ENCODE measurements at places on chromosomes 12 and 14. TPM values are rescaled to one million over a fixed set of nuclear protein-coding genes. Genes with fewer than 3 reads are reported as not detected.

DNA sequence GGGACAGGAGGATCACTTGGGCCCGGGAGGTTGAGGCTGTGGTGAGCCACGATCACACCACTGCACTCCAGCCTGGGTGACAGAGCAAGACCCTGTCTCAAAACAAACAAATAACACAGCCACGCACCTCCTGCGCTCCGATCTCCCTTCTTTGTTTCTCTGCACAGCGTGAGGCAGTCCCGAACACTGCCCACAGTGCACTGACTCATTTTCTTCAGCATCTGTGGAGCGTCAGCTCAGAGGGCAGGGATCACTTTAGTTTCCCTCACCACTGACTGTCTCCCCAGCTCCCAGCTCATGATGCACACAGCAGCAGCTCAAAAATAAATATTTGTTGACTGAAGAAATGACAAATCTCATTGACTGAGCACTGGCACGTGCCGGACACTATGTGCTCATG, 883 bp upstream of the MYL2 start:
- DNase-seq, result no peak

GRCh38 chr12:108475396-108475795, 39.7 kb upstream of the FICD start:
- DNase-seq, result no peak

GRCh38 chr12:68673788-68674187, 13.0 kb upstream of the NUP107 start:
- no peak for DNase-seq

DNA sequence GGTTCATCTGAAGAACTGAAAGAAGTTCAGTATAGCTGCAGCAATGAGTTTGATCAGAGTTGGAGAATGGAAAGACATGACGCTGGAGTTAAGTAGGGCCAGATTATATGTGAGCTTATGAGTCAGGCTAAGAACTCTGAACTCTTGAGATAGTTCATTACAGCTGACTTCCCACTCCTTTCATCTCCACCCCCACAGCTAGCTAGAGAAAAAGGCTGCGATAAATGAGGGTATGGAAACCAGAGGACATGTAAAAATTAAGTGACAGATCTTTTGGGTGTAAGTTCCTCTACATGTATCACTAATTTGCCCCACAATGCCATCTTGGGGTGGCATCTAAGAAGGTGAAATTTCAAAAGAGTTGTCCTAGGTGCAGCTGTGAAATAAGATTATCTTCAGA, 28.6 kb downstream of the PYM1 start:
- no peak for DNase-seq

GRCh38 chr12:127899971-127900370, 367.0 kb upstream of the TMEM132C start:
- DNase-seq, result no peak

DNA sequence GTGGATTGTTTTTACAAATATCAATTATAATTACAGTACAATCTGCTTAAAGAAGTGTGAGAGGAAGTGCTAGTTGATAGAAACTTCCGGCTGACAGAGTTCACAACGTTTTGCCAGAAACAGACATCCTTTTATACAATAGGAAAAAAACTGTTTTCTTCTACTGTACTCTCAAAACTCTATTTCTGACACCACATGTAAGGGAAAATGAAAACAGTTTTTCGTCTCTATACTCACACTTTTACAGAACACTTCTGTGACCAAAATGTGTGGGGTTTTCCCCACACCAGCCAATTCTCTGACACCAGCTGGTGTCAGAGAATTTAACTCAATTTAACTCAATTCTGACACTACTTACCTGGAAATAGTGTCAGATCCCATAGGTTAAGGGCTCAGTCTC, 24.2 kb upstream of the HIF1A start:
- DNase-seq, result no peak

DNA sequence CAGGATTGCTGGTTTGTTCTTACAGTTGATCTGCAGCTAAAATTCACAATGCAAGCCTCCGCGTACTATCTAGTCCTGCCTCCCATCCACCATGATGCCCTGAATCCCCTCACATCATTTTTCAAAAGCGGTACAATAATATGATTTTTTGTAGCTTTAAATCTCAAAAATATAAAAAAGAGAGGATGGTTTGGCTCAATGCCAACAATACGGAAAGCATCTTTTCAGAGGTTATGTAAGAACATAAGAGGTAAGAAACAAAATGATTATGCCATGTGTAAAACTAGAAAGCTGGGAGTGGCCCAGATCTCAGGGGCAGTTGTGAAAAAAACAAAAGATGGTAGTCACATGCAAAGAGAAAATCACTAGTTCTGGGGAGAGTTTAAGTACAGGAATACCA, 24.0 kb upstream of the ZDHHC17 start:
- no peak for DNase-seq

DNA sequence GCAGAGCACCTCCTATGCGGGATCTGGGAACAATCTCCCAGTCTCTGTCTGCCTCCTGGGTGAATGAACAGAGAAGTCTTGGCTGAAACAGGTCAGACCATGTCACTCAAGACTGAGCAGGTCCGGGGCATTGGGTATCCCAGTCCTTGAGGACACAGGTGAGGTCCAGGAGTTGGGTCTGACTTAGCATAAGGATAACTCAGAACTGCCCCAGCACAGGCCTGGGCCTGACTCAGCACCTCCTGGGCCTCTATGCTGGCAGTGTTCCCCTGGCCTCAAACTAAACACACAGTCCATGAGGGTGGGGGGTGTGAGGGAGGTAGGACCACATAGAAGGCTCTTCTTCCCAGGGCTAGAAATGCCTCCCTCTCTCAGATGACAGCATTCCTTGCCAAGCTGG, 1.5 kb upstream of the SDR9C7 start:
- DNase-seq, result no peak

Gene CLEC9A
- total RNA-seq, result not detected

DNA sequence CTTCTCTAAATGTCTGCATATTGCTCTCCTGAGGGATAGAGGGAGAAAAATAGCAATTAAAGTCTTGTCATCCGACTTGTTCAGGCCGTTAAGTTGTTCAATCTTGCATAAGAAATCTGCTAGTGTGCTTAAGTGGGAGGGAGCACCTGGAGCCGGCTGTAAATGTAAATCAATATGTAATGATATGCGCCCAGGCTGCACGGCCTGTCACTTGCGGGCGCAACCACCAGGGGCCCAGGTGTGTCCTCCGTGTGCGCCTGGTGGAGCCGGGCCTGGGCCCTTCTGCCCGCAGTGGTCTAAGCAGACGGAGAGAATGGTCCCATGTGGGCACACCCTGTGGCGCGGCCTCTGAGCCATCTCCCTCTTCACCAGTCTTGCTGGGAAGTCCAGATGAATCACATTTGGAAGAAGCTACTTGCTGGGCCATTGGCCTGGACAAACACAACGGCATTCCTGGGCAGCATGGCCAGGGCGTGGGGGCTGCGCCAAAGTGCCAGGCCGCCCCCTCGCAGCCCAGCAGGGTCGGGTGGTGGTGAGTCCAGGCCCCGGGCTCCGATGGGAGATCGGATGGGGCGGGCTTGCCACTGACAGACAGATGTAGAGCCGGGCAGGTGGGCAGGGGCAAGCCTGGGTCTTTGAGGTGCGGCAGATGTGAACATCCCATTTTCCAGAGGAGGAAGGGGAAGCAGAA, 193.3 kb upstream of the C14orf180 start:
- DNase-seq, result peak; percentile 61

Gene CLECL1
- total RNA-seq, result not detected

GRCh38 chr14:55838529-55839052, 258.6 kb downstream of the KTN1 start:
- no peak for DNase-seq

GRCh38 chr12:98724384-98725155, 79.5 kb downstream of the APAF1 start:
- no peak for DNase-seq

Gene CD69
- 4.2 TPM for total RNA-seq

Gene PPM1H
- total RNA-seq, result 3.0 TPM

GRCh38 chr12:22525426-22525825, 18.9 kb downstream of the C2CD5 start:
- DNase-seq, result no peak

- DNase-seq, result no peak
Observed at GRCh38 chr14:29521526-29522137, 406.0 kb downstream of the PRKD1 start.

GRCh38 chr14:58783792-58784511, 146.2 kb downstream of the DACT1 start:
- DNase-seq, result no peak

DNA sequence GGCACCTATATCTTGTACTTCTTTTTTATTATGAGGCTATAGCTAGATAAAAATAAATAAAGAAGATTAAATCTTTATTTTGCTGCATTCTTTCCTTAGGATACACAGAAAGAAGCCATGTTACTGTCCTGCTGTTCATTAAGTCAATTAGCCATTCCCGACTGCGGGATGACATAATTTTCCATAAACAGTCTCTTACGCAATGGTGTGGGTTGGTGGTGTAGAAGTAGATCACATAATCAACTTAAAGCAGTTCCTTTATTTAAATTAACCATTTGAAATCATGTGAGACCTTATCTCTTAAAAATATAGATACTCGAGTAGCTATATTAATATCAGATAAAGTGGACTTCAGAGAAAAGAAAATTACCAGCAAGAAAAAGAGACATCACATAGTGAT, 40.2 kb downstream of the TAOK3 start:
- DNase-seq, result no peak

GRCh38 chr14:49206828-49207227, 379.4 kb downstream of the RPS29 start:
- no peak for DNase-seq

Gene SLC2A3
- 12.8 TPM for total RNA-seq

DNA sequence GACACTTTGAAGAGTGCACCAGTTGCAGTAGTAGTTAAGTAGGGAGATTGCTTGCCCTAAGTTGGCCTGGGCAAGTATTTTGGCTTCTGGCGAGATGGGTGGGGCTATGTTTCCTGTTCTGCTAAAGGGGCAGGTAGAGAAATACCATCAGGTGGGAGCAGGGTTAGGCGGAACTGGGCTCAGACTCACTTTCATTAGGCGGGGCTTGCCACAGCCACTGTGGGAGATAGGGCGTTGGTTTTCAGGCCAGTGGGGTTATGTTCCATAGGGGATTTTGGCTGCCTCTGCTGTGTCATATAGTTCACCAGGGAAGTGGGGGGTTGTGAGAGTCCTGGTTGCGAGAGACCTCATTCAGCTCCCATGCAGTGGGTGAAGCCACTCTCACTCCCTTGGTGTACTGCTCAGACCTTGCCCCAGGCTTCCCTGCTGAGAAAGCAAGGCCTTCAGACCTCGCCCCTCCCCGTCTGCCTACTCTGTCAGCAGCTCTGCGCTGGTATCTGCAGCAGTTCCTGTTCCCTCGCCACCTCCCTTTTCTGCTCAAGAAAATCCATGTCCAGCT, 43.3 kb downstream of the AEBP2 start:
- DNase-seq, result no peak

Gene PLCZ1
- not detected for total RNA-seq

GRCh38 chr12:62643486-62643885, 176.9 kb downstream of the MON2 start:
- DNase-seq, result no peak

DNA sequence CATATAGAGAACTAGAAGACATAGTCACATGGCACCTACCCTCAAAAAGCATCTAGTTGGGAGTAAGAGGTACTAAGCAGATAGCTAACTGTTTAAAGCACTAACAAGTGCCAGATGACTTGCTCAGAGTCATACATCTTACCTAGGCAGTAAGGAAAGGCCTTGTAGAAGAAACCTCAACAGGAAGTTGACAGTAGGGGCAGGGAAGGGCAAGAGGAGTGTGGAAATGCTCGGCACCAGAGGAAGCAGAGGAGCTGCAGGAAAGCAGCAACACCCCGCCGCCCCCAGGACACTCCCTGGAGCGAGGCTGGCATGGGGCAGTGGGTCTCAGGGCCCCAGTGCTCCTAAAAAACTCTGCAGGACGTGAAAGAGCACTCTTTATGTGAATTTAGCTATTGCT, 92.9 kb downstream of the PPP2R5C start:
- no peak for DNase-seq

Gene HOTAIR
- total RNA-seq, result not detected

- no peak for DNase-seq
Observed at GRCh38 chr12:98909746-98910145, 264.7 kb downstream of the APAF1 start.

GRCh38 chr12:25502596-25502995, 50.5 kb downstream of the LMNTD1 start:
- DNase-seq, result no peak

Gene PEX5
- 32.5 TPM for total RNA-seq

DNA sequence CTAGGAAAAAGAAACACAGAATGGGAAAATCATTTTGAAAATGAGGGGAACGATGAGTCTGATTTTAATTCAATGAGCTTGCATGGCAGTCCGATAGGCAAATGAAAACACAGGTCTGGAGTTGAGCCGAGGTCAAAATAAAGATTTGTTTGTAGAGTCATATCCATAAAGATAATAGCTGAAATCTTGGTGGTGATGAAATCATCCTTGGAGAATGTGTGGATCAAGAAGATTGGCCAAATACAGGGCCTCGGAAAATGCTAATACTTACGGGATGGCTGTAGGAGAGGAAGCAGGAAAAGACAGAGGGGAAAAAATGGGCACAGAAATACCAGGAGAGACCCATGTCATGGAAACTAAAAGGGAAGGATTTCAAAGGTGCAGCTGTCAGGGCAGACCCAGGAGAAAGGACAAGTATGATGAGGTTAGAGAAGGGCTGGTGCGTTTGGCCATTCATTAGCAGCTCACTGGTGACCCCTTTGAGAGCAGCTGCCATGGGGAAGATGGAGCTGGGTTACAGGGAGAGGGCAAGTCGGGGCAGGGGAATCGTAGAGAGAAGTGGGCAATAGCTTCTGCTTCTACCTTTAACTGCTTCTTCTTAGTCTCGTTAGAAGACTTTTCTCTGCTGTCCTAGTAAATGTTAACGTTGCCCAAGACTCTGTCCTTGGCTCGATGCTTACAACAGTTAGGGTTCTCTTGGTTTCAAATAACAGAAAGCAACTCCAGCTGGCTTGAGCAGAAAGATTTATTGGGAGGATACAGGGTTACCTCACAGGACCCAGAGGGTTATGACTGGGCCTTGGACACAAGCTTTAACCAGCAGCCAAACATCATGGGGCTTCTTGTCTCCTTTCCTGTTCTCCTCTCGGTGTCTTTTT, 161.8 kb downstream of the EFCAB11 start:
- DNase-seq, result peak; percentile 69
